Adipose tissue (tissue), 3 donors: ENCODE measurements at places on chromosomes 6 and 20. TPM values are rescaled to one million over a fixed set of nuclear protein-coding genes. Genes with fewer than 3 reads are reported as not detected.

PGC gene
- 1,282 TPM for polyA plus RNA-seq

ANKRD66 gene
- polyA plus RNA-seq: not detected

CPXM1 gene
- polyA plus RNA-seq: 56.0 TPM

PRL gene
- polyA plus RNA-seq: 0.56 TPM

FABP7 gene
- not detected for polyA plus RNA-seq

CDSN gene
- not detected for polyA plus RNA-seq

C20orf144 gene
- 0.11 TPM for polyA plus RNA-seq

VIP gene
- polyA plus RNA-seq: 11.0 TPM

CTCFL gene
- 0.04 TPM for polyA plus RNA-seq

SERPINB1 gene
- polyA plus RNA-seq: 65.1 TPM

TRAPPC3L gene
- polyA plus RNA-seq: 0.06 TPM

SIRPD gene
- 0.27 TPM for polyA plus RNA-seq

C6orf141 gene
- 2.5 TPM for polyA plus RNA-seq

PPP1R14C gene
- not detected for polyA plus RNA-seq

VSX1 gene
- 0.24 TPM for polyA plus RNA-seq

TAP2 gene
- polyA plus RNA-seq: 8.3 TPM

MMP24 gene
- polyA plus RNA-seq: 4.0 TPM

MARCKS gene
- 14.2 TPM for polyA plus RNA-seq

TNXB gene
- 47.4 TPM for polyA plus RNA-seq

ELOVL4 gene
- 0.25 TPM for polyA plus RNA-seq

PLCB4 gene
- polyA plus RNA-seq: 11.4 TPM

UBR2 gene
- polyA plus RNA-seq: 9.2 TPM

RIPPLY2 gene
- polyA plus RNA-seq: not detected

TPD52L1 gene
- polyA plus RNA-seq: 37.3 TPM

SYCP2 gene
- 1.0 TPM for polyA plus RNA-seq

ESR1 gene
- polyA plus RNA-seq: 3.3 TPM

HNF4A gene
- polyA plus RNA-seq: 0.22 TPM

F13A1 gene
- polyA plus RNA-seq: 296 TPM

RFX6 gene
- 0.10 TPM for polyA plus RNA-seq

ELOVL2 gene
- 0.34 TPM for polyA plus RNA-seq

SNAI1 gene
- polyA plus RNA-seq: 2.8 TPM

LTA gene
- 0.08 TPM for polyA plus RNA-seq

IMPG1 gene
- 0.13 TPM for polyA plus RNA-seq

ADTRP gene
- polyA plus RNA-seq: 1.1 TPM

FAM209A gene
- 0.79 TPM for polyA plus RNA-seq

DPPA5 gene
- polyA plus RNA-seq: not detected

CD24 gene
- 1,196 TPM for polyA plus RNA-seq

APOM gene
- polyA plus RNA-seq: 2.0 TPM

OPRM1 gene
- not detected for polyA plus RNA-seq

C20orf96 gene
- 6.2 TPM for polyA plus RNA-seq

COL12A1 gene
- polyA plus RNA-seq: 55.7 TPM

RAET1L gene
- polyA plus RNA-seq: 0.06 TPM

CAGE1 gene
- not detected for polyA plus RNA-seq

KHDC1L gene
- not detected for polyA plus RNA-seq

SIM1 gene
- polyA plus RNA-seq: not detected

SFTA2 gene
- 6.6 TPM for polyA plus RNA-seq

HMGN4 gene
- 21.4 TPM for polyA plus RNA-seq
